Spleen (tissue), 13 donors: ENCODE measurements at places on chromosomes 1 and 21. TPM values are rescaled to one million over a fixed set of nuclear protein-coding genes. Genes with fewer than 3 reads are reported as not detected.

The PAQR6 gene
- 1.8 TPM for total RNA-seq

DNA sequence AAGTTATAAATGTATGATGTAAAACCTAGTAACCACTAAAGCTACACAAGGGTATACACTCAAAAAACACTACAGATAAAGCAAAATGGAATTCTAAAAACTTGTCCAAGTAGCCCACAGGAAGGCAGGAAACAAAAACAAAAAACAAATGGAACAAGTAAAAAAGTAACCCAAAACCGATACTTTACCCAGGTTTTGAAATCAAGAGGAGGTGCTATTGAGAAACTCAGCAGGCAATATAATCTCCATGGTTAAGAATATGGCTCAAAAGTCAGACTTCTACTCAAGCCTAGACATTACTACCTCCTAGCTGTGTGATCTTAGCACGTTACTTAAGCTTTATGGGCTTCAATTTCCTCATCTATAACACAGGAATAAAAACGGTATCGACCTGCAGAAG, 13.3 kb downstream of the RBBP5 start:
- DNase-seq, result no peak

DNA sequence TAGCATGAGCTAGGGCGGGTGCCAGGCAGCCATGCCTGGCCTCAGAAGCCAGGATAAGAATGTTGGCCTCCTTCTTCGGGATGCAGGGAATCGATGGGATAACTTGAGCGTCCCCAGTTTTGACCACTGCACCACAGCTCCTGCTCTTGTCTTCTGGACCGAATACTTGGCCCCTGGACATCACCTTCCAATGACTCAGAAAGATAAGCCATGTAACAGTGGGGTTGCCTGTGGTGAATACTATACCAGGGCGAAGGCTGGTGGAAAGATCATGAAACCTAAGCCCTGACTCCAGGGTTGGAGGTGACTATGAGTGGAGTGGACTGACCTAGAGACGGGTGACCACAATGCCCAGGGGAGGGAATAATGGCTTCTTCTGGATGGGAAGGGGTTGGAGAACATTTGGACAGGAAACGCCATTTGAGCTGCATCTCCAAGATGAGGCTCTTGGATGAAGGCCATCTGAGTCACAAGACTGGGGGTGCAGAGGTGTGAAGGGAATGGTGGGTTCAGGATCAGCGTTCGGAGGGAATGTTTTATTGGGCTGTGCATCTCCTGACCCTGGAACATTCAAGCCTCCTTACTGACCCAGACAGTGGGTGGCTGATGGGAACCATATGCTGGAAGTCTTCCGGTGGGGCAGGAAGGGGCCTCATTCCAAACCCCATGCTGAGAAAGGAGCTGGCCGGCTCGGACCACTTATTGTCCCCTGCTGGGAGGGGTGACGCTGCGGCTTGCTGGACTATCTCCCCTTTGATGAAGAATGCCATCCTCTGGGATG, 18.5 kb upstream of the KCNE2 start:
- no peak for DNase-seq

DNA sequence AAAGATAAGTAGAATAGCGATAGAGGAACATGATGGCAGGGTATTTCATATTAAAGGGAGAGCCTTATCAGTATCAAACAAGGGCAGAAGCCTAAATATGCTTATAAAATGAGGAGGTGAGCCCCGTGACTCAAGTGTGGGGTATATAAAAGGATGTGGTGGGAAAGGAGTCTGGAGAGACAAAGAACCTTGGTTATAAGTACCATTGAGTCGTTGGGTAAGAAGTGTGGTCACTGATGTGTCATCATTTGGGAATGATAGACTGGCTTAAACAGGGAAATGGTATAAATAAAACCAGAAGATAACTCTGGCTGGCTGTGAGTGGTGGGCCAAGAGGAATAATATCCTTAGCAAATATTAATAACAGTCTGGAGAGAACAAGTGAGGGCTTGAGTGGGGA, 10.9 kb upstream of the CD5L start:
- no peak for DNase-seq

DNA sequence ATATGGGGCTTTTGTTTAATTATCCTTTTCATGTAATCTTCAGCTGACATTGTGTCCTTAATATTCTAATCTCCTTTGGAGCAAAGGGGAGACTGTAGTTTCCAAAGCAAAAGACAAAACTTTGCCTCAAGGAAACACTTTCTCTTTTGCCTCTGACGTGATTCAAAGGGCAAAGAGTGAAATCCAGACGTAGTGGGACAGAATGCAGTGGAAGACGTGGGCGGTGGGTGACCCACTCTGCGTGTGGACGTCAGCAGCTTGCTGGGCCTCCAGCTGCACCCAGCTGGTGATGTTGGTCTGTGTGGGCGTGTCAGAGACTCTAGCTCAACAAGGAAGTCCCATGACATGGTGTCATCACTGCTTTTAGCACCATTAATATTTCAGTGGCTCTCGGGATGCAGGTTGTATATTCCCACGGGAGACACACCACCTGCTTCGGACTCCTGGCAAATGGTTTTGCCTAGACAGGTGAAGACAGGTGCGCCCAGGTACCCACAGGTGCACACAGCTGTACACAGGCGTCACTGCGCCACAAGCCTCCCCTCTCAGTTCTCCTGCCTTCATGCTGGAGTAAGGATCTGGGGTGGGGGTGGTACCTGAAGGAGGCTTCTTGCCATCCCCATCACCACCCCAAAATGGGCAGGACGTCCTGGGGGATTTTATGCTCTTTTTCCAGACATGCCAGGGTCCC, 292.1 kb upstream of the VAMP3 start:
- no peak for DNase-seq
